Central memory CD4-positive, alpha-beta T cell (primary cell): ENCODE measurements at places on chromosomes 3 and 15.

- DNase-seq = no peak
Observed at GRCh38 chr15:81880314-81880713, 165.5 kb downstream of the MEX3B start.

GRCh38 chr3:35992041-35992440 lies 352.7 kb downstream of the ARPP21 start:
- no peak for DNase-seq

DNA sequence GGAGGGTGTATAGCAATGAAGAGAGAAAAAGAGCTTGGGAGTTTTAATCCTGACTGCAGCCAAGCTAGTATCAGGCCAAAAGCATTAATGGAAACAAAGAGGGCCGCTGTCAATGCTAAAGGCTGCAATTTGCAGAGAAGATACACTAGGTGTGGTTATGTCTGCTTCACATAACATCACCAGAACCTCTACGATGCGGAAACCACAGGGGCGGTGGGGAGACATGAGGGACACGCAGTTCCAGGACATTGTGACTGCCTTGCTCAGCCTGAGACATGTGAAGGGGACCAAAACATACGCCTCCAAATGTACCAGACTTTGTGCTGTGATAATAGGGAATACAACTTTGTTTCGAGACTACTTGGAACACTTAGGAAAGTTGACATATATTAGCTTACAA lies 88.4 kb downstream of the APBA2 start:
- DNase-seq = no peak

DNA sequence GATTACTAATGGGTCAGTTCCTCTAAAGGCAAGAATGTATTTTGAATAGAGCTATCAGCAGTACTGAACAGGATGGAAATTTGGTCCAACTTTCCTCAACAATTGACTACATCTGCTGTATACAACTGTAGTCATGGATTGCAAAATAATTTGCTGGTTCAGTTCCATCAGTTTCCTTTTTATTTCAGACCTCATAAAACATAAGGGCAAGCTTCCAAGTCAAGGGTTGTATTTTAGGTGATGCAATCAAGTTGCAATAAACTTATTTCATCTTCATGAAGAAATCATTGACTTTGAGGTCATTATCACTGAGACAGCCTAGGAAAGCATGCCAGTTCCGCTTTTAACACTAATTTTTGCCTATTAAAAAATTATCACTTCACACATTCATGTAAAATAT lies 90.4 kb upstream of the TSEN2 start:
- DNase-seq = no peak

GRCh38 chr15:88394553-88395145 lies 72.5 kb downstream of the MRPL46 start:
- no peak for DNase-seq

GRCh38 chr3:167787440-167787839 lies 51.9 kb downstream of the SERPINI1 start:
- no peak for DNase-seq

DNA sequence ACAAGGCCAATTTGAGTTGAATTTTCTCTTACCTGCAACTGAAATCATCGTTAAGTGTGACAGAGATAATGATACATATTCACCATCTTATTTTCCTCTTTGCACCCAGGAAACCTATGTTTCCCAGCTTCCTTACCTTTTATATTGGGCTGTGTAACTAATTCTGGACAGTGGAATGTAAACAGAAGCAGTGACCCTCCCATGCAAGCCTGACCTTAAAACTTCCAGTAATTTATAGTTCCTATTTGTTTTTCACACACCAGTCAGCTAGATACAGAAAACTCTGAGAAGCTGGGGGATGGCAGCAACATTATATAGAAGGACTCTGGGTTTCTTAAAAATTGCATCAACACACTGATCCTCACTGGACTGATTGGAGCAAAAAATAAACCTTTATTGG lies 4.5 kb upstream of the ZNF280D start:
- DNase-seq = no peak
